H7 (cell line): ENCODE measurements at places on chromosomes 16 and 17.

DNA sequence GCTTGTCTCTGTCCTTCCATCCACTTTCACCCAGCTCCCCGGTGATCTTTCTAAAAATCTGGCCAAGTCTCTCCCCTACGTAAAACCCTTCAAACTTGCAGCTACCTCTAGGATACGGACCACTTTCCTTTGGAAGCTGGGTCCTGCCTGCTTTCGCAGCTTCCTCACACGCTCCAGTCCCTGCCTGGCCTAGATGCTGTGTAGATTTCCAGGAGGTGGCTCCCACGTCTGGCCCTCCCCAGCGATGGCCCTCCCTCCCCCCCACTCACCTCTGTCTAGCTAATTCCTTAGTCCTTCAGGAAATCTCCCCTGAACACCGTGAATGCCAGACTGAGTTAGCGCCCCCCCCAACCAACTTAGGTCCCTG, 579 bp upstream of the LRRC59 start:
- no peak for DNase-seq

DNA sequence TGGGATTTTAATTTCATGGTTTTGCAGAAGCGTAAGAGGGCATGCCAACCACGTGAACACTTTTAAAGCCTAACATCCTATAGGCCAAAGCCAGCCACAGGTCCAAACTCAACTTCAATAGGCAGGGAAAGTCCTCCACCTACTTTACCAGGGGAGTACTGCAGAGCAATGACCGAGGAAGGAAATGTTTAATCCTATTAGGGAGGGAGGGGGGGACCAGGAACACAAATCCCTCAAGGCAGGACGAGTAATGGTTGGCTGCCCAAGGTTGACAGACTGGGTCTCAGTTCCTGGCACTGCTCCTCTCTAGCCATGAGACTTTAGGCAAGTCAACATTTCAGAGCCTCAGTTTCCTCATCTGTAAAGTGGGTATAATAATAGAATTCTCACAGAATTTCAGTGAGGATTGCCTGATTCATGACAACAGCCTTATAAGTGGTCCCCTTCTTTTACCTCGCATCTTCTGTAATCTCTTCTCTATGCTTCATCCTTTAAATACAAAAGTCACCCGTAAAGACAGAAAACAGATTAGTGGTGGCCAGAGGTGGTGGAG, 315.8 kb downstream of the HAPSTR1 start:
- peak; percentile 19 for DNase-seq

DNA sequence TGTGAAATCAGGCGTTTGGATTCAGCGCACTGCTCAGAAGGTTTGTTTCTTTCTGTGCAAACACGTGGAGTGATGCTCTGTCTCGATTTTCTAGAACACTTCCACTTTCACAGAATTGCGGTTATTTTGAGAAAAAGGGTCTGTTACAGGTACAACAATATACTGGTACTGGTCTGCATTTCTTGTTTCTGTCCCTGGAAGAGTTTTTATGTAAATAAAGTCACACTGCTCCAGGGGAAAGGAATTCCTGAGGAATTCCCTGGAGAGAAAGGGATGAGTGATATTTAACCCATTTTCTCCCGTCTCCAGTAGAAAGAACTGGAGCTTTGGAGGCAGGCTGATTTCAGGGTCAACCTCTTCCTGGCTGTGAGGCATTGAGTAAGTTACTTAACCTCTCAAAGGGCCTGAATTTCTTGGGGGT, 16.2 kb upstream of the RMI2 start:
- peak; percentile 81 for DNase-seq

- no peak for DNase-seq
Measured at GRCh38 chr17:66417300-66417719, 114.9 kb downstream of the PRKCA start.

- DNase-seq: no peak
Measured at GRCh38 chr17:74872313-74873036, at the start of gene FDXR. TSS of gene FDXR (minus strand) at chr17:74872994. CDS start at chr17:74872944, 50 bp downstream.

GRCh38 chr17:48026502-48027321, 10.9 kb downstream of the COPZ2 start:
- peak; percentile 92 for DNase-seq

DNA sequence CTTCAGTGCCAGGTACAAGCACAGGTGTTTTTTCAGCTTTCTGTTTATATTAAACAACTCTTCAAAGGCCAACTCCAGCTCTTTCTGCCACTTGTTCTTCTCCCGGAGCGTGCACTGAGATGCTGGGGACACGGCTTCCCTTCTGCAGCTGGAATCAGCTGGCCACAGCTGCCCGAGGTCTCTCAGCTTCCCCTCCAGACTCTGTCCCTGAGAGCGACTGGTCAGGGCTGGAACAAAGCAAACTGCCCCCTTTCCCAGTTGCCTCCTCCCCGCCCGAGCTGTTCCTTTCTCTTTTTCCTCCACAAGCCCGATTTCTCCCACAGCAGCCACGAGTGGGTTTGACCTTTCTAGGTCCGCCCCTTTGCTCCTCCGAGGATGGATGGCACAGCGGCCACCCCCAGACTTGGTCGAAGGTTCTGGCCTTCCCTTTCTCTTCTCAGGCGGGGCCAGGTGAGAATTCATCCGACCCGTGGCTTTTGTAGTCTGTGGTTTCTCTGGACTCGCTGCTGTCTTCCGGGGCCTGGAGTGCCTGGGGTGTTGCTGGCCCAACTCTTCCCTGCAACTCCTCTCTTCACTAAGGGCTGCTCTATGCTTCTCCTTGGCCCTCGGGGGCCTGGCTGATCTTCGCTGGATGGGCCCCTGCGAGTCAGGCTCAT, 11.5 kb downstream of the CEP295NL start:
- DNase-seq: no peak

DNA sequence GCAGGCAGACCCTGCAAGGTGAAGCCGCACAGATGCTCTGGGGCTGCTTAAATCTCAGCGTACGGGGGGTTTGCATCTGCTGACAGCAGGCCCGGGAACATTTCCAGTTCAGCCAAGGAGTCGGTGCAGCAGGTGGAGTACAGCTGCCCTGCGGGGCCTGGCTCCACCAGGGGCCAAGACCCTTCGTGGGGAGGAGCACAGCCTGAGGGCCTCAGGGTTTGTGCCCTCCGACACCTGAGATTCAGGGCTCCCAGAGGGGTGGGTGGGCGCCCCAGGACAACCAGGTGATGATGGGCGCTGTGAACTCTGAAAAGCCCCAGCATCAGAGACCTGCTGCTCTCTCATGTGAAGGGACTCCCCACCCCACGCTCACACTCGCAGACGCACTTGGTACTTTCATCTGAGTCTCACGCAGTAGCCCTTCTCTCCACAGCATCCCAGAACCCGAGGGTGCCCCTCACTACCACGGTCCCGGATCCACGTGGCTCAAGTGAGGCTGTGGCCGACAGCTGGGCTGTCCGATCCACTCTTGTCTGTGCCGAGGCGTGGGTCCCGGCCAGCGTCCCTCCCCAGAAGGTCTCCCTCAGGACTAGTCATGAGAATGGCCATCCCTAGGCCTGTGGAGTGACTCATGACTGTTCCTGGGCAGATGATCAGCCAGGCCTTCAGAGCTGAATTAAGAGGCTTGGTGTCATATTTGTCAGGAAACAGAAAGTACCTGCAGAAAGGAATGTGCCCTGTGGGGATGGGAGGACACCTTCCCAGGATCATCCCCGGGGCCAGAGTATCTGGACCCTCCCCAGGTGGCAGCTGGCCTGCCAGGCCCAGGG, 29.6 kb downstream of the ACSF3 start:
- no peak for DNase-seq

DNA sequence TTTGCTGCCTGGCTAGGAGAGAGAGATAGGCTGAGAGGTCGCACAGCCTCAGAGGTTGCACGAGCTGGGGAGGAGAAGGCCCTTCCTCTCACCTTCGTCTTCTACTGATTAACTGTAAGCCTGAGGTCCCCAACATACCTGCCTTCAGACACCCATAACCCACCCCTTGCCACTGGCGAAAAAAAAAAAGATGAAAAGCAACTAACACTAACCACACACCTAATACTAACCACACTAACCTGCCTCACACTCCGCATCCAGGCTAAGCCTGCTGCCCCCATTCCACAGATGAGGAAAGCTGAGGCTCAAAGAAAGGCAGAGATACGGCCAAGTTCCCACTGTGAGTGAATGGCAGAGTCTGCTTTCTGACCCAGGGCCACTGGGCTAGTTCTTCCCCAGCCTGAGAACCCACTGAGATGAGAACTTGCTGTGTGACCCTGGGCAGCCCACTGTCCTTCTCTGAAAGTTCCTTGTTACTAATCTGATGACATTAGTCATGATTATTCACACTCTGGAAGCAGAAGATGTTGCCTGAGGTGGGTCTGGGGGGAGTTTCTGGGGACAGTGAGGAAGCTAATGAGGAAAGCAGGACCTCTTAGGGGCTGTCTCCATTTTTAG, 4.6 kb downstream of the IL21R start:
- no peak for DNase-seq
